ENCODE measurements at places on chromosomes 16 and 17. TPM values are rescaled to one million over a fixed set of nuclear protein-coding genes. Genes with fewer than 3 reads are reported as not detected.

- no peaks in the 10 kb centered on the region for H3K36me3 ChIP-seq
- H3K27me3 ChIP-seq: no peaks in the 10 kb centered on the region
- H3K27ac ChIP-seq: no peak overlapping the region
- H3K4me1 ChIP-seq: peaks cover 33% of the 10 kb centered on the region
- peak overlapping the region; percentile 45 for H3K4me3 ChIP-seq
- no peak for DNase-seq
These were observed 11.1 kb upstream of the CHMP6 start for GRCh38 chr17:80980397-80981061.

GRCh38 chr17:38704606-38705522, at the start of gene MLLT6:
Gene MLLT6 (plus strand): TSS chr17:38705273. CDS start chr17:38705633, 360 bp downstream.
- H3K4me3 ChIP-seq: peak within 1 kb of the TSS; percentile 81
- peak within 1 kb of the TSS; percentile 92 for H3K27ac ChIP-seq
- DNase-seq: peak; percentile 91
- H3K36me3 ChIP-seq: peaks cover 30% of the 10 kb centered on the region
- H3K27me3 ChIP-seq: no peaks in the 10 kb centered on the region

- DNase-seq: no peak
- no peaks in the 10 kb centered on the region for H3K4me1 ChIP-seq
- no peak overlapping the region for H3K27ac ChIP-seq
- no peaks in the 10 kb centered on the region for H3K36me3 ChIP-seq
- no peaks in the 10 kb centered on the region for H3K27me3 ChIP-seq
- H3K4me3 ChIP-seq: no peak overlapping the region
These were observed 123.6 kb downstream of the MRTFB start for GRCh38 chr16:14194721-14195120.

- no peaks in the 10 kb centered on the region for H3K27me3 ChIP-seq
- no peaks in the 10 kb centered on the region for H3K4me1 ChIP-seq
These were observed 9.3 kb downstream of the CTRB2 start for GRCh38 chr16:75197522-75198134.

GRCh38 chr16:25089351-25089750, 22.2 kb upstream of the LCMT1 start:
- DNase-seq: no peak
- H3K27me3 ChIP-seq: no peaks in the 10 kb centered on the region
- H3K36me3 ChIP-seq: no peaks in the 10 kb centered on the region
- H3K4me1 ChIP-seq: no peaks in the 10 kb centered on the region
- H3K4me3 ChIP-seq: no peak overlapping the region

- no peak for DNase-seq
- H3K36me3 ChIP-seq: no peaks in the 10 kb centered on the region
- no peaks in the 10 kb centered on the region for H3K4me1 ChIP-seq
- no peak overlapping the region for H3K4me3 ChIP-seq
- H3K27me3 ChIP-seq: no peaks in the 10 kb centered on the region
These were observed 58.7 kb downstream of the HSD17B2 start for GRCh38 chr16:82093666-82094300.

GRCh38 chr16:67539271-67539670, 10.6 kb downstream of the RIPOR1 start:
- peaks cover 31% of the 10 kb centered on the region for H3K36me3 ChIP-seq
- peak overlapping the region; percentile 85 for H3K27ac ChIP-seq
- peaks cover 36% of the 10 kb centered on the region for H3K4me1 ChIP-seq
- DNase-seq: no peak
- no peak overlapping the region for H3K4me3 ChIP-seq

DNA sequence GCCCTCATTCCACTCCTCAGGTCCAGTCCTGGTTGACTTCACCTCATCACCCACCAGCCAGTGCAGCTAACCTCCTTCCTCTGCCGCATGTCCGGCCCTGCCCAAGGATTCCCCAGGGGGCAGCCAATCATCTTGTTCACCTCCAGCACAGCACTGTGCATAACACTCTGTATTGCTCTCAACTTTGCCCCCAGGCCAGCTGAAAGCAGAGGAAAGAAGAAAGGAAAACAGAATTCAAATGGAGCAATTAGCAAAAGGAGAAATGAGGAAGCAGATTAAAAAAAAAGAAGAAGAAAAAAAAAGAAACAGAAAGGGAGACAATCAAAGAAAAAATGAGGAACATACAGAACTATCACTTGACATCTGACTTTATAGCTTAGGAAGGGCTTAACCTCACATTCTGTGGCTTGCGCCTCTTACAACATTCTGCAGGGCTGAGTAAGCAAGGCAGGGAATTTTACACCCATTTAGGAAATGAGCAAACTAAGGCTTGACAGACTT, 26.1 kb downstream of the GAS7 start:
- no peaks in the 10 kb centered on the region for H3K27me3 ChIP-seq
- no peaks in the 10 kb centered on the region for H3K36me3 ChIP-seq
- DNase-seq: no peak
- peaks cover 17% of the 10 kb centered on the region for H3K4me1 ChIP-seq
- peak overlapping the region; percentile 50 for H3K27ac ChIP-seq
- no peak overlapping the region for H3K4me3 ChIP-seq

GRCh38 chr16:23902748-23903414, 67.1 kb downstream of the PRKCB start:
- peak overlapping the region; percentile 83 for H3K27ac ChIP-seq
- H3K4me3 ChIP-seq: no peak overlapping the region
- DNase-seq: no peak

DNA sequence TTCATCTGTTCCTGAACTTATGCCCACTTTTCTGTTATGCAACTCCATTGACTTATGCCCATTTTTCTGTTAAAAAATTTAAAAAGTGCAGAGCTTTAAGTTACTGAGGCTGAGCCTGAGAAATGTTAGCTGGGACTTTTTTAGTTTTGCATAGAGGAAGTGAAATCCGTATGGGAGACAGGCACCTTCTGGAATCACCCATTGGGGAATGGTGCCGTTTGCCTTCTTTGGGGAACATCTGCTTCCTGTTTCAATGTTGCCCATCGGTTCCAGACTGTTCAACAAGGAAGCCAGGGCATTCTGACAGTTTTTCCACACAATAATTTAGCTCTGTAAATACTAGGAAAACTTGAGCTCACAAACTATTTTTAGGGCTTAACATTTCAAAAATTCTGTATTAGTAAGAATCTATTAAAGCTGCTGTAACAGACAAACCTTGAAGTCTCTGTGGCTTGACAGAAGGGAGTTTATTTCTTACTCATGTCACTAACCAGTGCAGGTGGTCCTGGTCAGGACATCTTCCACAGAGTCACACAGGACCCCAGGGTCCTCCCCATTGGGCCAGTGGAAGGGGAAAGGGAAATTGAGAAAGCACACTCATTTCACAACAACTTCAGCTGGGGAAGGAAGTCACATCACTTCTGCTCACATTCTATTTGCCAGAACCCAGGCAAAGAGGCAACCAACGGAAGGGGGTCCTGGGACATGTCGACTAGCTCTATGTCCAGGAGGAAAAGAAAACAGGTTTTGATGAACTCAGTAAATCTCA, 17.2 kb downstream of the PRKCB start:
- no peaks in the 10 kb centered on the region for H3K27me3 ChIP-seq
- H3K4me1 ChIP-seq: peaks cover 13% of the 10 kb centered on the region
- H3K27ac ChIP-seq: no peak overlapping the region

- no peaks in the 10 kb centered on the region for H3K36me3 ChIP-seq
- no peak for DNase-seq
- peaks cover 10% of the 10 kb centered on the region for H3K4me1 ChIP-seq
- H3K27me3 ChIP-seq: peaks cover 23% of the 10 kb centered on the region
- no peak overlapping the region for H3K27ac ChIP-seq
- H3K4me3 ChIP-seq: no peak overlapping the region
These were observed 19.5 kb downstream of the CBX4 start for GRCh38 chr17:79819534-79820276.

DNA sequence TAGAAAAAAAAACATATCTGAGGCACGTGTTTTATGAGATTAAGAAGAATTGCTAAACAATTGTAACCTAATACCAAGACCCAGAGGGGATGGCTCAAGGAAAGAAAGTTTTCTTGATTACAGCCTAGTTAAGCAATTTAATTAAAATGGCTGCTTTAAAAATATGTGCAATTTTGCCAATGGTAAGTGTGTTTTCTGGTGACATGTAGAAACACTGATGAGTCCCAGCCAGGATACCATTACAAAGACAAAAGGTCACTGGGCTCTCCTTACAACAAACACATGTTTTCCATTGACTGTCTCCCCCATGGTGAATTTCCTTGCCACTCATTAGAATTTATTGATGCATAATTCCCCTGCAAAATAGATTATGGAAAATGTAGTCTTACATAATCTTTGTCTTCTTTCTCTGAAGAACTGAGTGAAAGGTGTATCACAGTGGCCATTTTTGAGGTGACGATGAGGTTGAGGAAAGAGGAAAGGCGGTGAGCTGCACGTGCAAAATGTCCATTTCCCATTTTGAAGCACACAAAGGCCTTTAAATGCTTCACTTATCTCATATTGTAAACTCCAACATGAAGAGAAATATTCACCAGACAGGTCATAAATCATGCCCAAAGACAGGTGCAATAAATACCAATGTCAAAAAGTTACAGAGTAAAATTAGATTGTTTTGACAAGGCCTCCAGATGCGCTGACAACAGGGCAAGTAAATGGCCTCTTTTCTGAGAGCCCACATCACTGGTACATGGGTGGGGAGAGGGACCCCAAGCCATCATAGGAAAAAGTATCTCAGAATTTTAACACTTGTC, 696.9 kb downstream of the KCNJ2 start:
- H3K4me1 ChIP-seq: no peaks in the 10 kb centered on the region
- no peaks in the 10 kb centered on the region for H3K27me3 ChIP-seq
- H3K4me3 ChIP-seq: no peak overlapping the region
- no peaks in the 10 kb centered on the region for H3K36me3 ChIP-seq
- DNase-seq: no peak

DNA sequence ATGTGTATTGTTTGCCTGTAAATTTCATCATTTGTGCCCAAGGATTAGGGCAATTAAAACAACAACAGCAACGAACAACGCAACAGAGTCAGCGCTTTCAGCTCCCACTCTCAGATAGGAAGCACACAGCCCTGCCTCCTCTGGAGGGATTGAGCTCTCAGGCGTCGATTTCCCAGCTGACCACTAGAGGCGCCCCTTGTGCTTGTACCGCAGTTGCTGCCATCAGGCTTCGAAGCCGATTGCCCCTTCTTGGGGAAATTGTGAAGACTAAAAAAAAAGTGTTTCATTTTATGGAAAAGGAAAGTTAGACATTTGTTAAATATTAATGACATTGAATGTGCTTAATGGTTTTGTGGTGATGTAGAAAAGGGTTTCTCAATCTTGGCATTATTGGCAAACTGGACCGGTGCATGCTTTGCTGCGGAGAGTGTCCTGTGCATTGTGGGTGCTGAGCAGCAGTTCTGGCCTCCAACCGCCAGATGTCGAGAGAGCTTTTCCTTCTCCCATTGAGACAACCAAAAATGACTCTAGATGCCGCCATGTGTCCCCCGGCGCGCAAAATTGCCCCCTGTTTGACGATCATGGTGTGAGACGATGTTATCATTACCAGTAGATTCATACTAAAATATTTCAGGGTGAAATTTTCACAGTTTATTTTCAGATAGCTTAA, 650.4 kb upstream of the RBFOX1 start:
- H3K27ac ChIP-seq: no peak overlapping the region
- no peaks in the 10 kb centered on the region for H3K36me3 ChIP-seq
- H3K27me3 ChIP-seq: no peaks in the 10 kb centered on the region
- no peak for DNase-seq
- H3K4me1 ChIP-seq: no peaks in the 10 kb centered on the region
- no peak overlapping the region for H3K4me3 ChIP-seq

The ASPA gene
- 1.8 TPM for polyA plus RNA-seq

The CSH1 gene
- not detected for polyA plus RNA-seq

The ZNF23 gene
- 5.4 TPM for polyA plus RNA-seq

The CLTC gene
- polyA plus RNA-seq: 87.1 TPM

Data from sigmoid colon (tissue), 7 donors.